ENCODE measurements at places on chromosomes 3 and 15.

GRCh38 chr15:87610366-87610765 is 646.2 kb downstream of the NTRK3 start:
- no peak for DNase-seq

GRCh38 chr3:31573036-31573779 is 40.5 kb downstream of the STT3B start:
- DNase-seq: no peak

GRCh38 chr15:99416191-99417188 is 149.3 kb upstream of the MEF2A start:
- DNase-seq: no peak

- no peak for DNase-seq
These were observed 45.5 kb downstream of the FAM174B start for GRCh38 chr15:92610101-92610520.

DNA sequence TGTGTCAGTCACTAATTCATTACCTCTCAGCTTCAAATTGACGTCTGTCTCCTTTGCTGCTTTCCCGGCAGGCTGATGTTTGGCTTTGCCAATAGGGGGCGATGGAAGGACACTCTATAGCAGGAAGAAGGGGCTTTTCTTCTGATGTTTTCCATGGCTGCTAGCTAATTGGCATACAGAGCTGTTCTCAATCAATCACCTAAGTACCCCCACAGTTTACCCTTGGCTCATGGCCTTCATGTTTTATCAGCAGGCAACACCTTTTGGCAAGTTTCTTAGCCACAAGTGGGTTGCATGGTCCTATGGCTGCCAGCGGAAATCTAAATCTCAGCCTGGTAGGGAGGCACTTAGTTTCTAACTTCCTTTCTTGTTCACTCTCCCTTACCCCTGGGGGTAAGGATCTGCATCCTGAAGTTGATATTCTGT is 45.0 kb downstream of the ESYT3 start:
- DNase-seq: peak; percentile 8

- no peak for DNase-seq
These were observed 422 bp upstream of the SETMAR start for GRCh38 chr3:4302747-4303146.

- no peak for DNase-seq
These were observed 50.3 kb downstream of the LRIG1 start for GRCh38 chr3:66450390-66451022.
